ENCODE measurements at places on chromosomes 16 and 17. TPM values are rescaled to one million over a fixed set of nuclear protein-coding genes. Genes with fewer than 3 reads are reported as not detected.

GRCh38 chr17:13086142-13086769, 68.4 kb upstream of the ELAC2 start:
- H3K4me1 ChIP-seq, result no peaks in the 10 kb centered on the region
- H3K27ac ChIP-seq, result no peak overlapping the region
- DNase-seq, result no peak
- H3K4me3 ChIP-seq, result no peak overlapping the region
- no peaks in the 10 kb centered on the region for H3K36me3 ChIP-seq
- H3K27me3 ChIP-seq, result no peaks in the 10 kb centered on the region

GRCh38 chr16:66741950-66742808, 9.2 kb downstream of the DYNC1LI2 start:
- DNase-seq, result no peak
- H3K27me3 ChIP-seq, result no peaks in the 10 kb centered on the region
- H3K4me1 ChIP-seq, result peaks cover 73% of the 10 kb centered on the region
- peaks cover 57% of the 10 kb centered on the region for H3K36me3 ChIP-seq

- H3K4me3 ChIP-seq, result no peak overlapping the region
- peaks cover 34% of the 10 kb centered on the region for H3K4me1 ChIP-seq
- H3K27ac ChIP-seq, result peak overlapping the region; percentile 100
- no peaks in the 10 kb centered on the region for H3K27me3 ChIP-seq
These were observed 1.3 kb upstream of the HERPUD1 start for GRCh38 chr16:56930486-56931270.

DNA sequence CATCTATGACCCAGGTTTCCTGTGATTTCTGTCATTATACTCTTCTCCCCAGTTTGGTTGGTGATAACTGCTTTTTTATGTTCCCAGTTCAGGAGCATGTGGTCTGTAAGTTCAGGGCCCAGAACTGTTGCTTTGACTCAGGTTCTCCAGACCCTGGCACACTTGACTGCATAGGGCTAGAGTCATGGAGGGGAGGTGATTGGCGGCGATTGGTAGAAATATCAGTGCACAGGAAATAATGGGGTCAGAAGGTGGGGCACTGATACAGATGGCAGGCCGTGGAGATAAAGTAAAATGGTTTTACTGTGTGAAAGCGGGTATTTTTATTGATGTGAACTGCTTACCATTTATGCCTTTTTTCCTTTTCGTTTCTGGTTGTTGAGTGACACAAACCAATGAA, 28.7 kb downstream of the TAC4 start:
- no peaks in the 10 kb centered on the region for H3K27me3 ChIP-seq
- H3K4me3 ChIP-seq, result no peak overlapping the region
- no peak overlapping the region for H3K27ac ChIP-seq

- H3K27ac ChIP-seq, result peak overlapping the region; percentile 68
- H3K4me3 ChIP-seq, result no peak overlapping the region
- peak; percentile 98 for DNase-seq
- H3K4me1 ChIP-seq, result no peaks in the 10 kb centered on the region
These were observed 7.0 kb downstream of the PLXDC1 start for GRCh38 chr17:39144416-39144840.

Gene KCNJ2
- 7.1 TPM for total RNA-seq

Gene SBK1
- total RNA-seq, result under 0.01 TPM

Gene TNP2
- total RNA-seq, result not detected

Gene PRR11
- total RNA-seq, result 1.3 TPM
